A172 (cell line): ENCODE measurements at places on chromosomes 7 and 10.
A peak's percentile ranks its signal among the peaks of the same experiment; 100 is the strongest.

GRCh38 chr7:107089627-107090026, 45.1 kb downstream of the PRKAR2B start:
- DNase-seq, result no peak

- DNase-seq, result peak; percentile 65
Observed at GRCh38 chr7:77657427-77658224, 38.6 kb upstream of the RSBN1L start.

- DNase-seq, result no peak
Observed at GRCh38 chr7:28502408-28502807, 90.1 kb downstream of the CREB5 start.

- no peak for DNase-seq
Observed at GRCh38 chr10:63286754-63287264, 153.7 kb downstream of the NRBF2 start.
